ENCODE measurements at places on chromosomes 1 and 21. TPM values are rescaled to one million over a fixed set of nuclear protein-coding genes. Genes with fewer than 3 reads are reported as not detected.

PCP4L1 gene
- 3.6 TPM for total RNA-seq

PERM1 gene
- total RNA-seq, result 0.28 TPM

LCE2A gene
- not detected for total RNA-seq

RGS7 gene
- 0.23 TPM for total RNA-seq

GBP3 gene
- 11.0 TPM for total RNA-seq
